ENCODE measurements at places on chromosomes 13 and 19. TPM values are rescaled to one million over a fixed set of nuclear protein-coding genes. Genes with fewer than 3 reads are reported as not detected.

STAP2 gene
- total RNA-seq: not detected

ISOC2 gene
- total RNA-seq: 56.5 TPM

NDUFA3 gene
- total RNA-seq: 263 TPM

LILRA2 gene
- total RNA-seq: not detected

ZNF100 gene
- not detected for total RNA-seq

ZNF709 gene
- total RNA-seq: not detected

NLRP11 gene
- 0.06 TPM for total RNA-seq

ZIM2 gene
- total RNA-seq: not detected

DPRX gene
- total RNA-seq: not detected

ZNF43 gene
- 3.3 TPM for total RNA-seq

PPM1N gene
- total RNA-seq: 9.0 TPM

CERS4 gene
- total RNA-seq: 2.9 TPM

KLK8 gene
- total RNA-seq: not detected

DNAAF3 gene
- total RNA-seq: 5.5 TPM

ZNF585A gene
- total RNA-seq: 5.9 TPM

ATP7B gene
- total RNA-seq: 2.6 TPM

AMER2 gene
- total RNA-seq: not detected

THSD1 gene
- 6.2 TPM for total RNA-seq

CD320 gene
- 89.4 TPM for total RNA-seq

ZNF667 gene
- not detected for total RNA-seq

CEACAM8 gene
- total RNA-seq: not detected

SEMA6B gene
- 5.8 TPM for total RNA-seq

FOSB gene
- 10.7 TPM for total RNA-seq

VSTM2B gene
- total RNA-seq: not detected
